CD4-positive, alpha-beta T cell treated with Interleukin-17A for 4 hours (primary cell): ENCODE measurements at places on chromosomes 2 and 18.

DNA sequence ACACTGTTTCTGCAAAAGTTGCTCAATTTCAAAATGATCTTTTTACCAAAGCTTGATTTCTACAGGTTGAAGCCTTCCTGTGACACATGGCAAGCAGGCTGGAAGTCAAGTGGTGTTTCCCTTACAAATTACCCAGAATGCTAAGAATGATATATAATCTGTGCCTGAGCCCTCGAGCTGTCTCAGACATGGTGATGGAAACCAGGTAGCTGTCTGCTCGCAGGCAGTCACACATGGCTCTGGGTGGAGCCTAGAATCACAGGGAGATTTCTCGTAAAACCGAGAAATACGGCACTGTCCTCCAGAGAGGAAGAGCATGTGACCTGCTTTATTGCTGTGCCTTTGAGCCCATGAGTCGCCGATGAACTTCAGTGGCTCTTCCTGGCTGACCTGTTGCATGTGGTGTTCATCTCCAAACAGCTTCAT lies 392.9 kb downstream of the ZNF521 start:
- no peak for DNase-seq

DNA sequence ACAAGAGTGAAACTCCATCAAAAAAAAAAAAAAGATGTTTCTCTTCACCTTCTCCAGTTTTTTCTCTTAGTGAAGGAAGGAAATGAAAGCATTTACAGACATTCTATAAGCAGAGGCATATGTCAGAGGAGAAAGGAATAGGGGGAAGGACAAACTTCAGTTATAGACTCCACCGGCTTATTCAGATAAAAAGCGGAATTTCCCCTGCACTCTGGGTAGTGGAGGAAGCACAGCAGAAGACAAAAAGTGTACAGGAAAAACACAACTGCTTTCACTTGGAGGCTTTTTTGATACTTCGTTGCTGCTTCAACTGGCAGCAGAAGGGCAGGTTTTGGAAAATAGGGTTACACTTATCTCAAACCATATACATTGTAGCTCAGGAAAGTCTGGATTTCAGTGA lies 3.2 kb upstream of the MGAT4A start:
- DNase-seq = no peak

GRCh38 chr18:74831571-74832250 lies 234.0 kb downstream of the ZNF407 start:
- DNase-seq = no peak

DNA sequence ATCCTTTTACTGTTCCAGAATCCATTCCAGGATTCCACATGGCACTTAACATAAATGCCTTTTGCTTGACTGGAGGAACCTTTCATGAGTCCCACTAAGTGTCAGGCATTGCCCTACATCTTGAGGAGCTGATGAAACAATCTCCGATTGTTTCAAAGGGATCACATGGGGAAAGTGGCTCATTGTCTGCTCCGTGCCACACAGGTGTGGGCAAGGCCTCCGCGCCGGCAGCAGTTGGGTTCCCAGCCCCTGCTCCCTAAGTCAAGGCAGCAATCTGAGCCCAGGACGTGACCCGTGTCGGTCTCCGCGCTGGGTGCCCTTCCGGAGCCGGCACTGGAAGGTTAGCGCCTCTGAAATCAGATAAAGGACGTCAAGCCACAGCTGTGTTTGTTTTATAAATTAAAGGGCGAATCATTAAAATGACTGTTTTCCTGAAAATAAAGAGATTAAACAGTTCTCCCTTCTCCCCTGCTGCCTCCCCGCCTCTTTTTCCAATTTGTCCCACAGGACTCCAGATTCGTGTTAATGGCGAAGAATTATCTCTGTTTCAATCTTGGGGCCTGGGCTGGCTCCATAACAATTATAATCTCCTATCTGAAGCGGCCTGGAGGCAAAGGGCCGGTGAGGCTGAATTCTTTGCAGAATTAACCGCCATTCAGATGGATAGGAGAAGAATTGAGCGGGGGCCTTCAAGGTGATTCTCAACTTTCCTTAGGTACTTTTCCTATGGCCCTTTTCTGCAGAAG lies 84.3 kb upstream of the FZD7 start:
- DNase-seq = no peak
